T-helper 1 cell (primary cell): ENCODE measurements at places on chromosomes 12 and 14.

DNA sequence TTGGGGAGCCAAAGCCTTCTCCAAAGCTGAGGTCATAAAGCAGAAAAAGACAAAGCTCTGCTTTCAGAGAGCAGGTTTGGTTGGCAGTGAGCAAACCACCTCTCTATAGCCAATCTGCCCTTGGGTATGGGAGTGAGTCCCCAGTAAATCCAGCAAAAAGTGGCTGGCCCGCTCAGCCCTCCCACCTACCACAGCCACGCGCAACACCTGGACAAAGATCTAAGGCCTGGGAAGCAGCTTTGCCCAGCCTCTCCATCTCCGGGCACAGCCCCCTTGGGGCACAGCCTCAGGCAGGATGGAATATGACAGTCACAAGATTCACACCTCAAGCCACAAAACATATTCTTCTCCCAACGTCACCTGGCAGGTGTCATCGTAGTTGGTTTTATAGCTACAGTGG is 211.7 kb upstream of the EEA1 start:
- DNase-seq = no peak

DNA sequence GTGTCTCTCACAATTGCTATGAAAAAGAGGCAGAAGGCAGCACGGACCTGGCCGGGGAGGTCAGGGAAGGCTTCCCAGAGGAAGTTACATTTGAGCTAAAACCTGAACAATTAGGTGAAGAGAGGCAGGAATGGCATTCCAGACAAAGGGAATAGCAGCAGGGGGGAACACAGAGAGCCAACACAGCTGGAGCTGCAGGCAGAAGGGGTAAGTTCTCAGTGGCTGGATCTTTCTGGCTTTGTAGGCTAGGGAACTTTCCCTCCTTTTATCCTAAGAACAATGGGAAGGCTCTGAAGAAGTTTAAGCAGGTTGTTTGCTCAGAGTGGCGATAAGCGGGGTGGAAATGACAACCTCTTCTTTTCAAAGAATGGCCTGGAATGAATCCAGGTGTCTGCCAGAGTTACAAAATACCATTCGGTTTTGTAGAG is 100.0 kb downstream of the PRIMA1 start:
- DNase-seq = no peak

DNA sequence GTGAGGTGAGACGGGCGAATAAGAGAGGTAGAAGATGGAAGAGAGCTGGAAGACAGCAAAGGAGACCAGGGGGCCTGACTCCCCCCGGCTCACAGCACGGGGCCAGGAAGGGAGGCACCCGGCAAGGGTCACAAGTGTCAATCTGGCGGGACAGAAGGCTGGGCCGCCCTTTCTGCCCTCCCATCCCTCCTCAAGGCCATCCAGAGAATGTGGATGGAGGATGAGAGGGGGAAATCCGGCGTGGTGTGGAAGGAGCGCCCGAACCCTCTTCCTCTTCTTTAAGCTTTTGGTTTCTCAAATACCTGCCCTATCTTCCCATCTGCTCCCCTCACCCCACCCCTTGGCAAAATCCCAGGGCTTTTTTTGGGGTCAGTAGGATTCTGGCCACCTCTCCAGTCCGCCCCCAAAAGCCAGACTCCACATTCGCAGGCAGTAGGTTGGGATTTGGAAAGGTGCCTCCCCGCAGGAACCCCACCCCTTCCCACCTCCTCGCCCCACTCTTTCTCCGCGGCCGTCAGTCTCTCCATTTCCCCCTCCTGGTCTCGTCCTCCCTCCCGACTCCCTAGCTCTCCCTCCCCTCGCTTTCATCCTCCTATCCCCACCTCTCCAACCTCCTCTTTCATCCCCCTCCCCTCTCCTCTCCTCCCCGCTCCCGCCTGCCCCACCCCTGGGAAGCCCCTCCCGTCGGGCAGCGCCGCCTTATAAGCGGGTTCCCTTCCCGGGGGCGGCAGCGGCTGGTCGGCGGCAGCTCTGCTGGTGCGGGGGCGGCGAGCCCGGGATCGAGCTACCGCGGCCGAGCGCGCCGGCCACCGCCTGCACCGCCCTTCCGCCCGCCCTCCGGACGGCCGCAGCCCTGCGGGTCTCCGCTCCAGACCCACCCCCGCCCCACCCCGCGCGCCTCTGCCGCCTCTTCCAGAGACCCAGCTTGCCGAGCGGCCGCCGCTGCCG is at the start of gene PTMS:
Gene PTMS (plus strand): TSS at position 730 of the 948 bp plus-strand sequence. CDS start 343 bp downstream, outside the sequence.
- DNase-seq = no peak

GRCh38 chr14:74595006-74595735 is 16.9 kb downstream of the LTBP2 start:
- DNase-seq = no peak

- DNase-seq = no peak
Observed at GRCh38 chr12:120902846-120903411, 1.2 kb downstream of the SPPL3 start.

GRCh38 chr12:12415886-12416285 is 59.0 kb downstream of the BORCS5 start:
- no peak for DNase-seq

DNA sequence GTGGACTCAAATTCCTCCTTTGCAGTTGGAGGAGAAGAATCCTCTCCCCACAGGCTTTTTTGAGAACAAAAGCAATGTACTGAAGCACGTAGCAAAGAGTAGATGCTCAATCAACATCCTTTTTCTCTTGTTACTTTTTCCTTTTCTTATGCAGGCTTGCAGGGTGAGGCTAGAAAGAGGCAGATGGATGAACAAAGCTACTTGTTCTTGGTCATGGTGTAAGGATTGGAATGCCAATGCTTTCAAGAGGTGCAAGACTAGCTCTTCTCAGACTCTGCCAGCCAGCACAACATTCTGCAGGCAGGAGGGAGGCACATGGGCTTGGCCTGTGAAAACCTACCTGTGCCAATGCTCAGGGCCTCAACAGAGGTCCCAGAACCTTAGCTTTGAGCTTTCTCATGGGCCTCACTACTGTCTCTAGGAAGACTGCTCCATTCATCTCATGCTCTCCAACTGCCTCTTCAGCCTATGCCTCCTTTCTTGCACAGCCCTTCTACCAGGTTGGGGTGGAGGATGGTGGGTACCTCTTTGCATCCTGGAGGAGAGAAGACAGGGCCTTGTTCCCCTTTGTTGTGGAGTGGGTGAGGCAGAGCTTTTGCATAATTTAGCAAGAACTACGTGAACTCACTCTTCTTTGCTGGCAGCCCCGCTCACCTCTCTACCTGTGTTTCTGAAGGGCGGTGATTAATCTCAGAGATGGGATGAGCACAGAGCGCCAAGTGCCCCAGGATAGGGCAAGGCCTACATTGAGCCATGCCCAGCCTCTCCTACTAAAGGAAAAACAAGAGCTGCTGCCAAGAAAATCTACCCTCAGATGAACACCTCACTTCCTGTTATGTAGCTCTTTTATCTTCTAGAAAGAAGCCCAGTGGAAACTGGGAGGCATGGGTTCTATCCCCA is 1119.7 kb downstream of the VRK1 start:
- DNase-seq = no peak

DNA sequence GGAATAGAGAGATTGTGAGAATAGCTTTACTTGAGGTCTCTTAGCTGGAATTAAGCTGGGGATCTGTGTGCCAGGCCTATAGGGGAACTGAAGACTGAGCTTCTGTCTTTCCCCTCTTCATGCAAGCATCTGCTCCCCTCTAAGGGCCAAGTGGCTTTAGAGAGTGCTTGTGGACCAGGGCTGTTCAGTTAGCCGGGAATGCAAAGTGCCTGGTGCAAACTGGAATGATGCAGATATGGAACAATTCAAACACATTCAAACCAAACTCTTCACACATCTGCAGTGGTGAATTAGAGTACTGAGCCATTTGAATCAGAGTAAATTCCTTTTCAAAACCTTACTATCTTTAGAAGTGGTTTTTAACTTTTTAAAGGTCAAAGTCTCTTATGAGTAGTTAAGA is 99.0 kb downstream of the LIN7A start:
- no peak for DNase-seq

- DNase-seq = no peak
Observed at GRCh38 chr12:53478865-53479264, 20.4 kb downstream of the MAP3K12 start.

GRCh38 chr12:103314786-103315185 is 181.0 kb downstream of the C12orf42 start:
- DNase-seq = no peak

GRCh38 chr12:3670083-3670620 is 82.8 kb downstream of the CRACR2A start:
- no peak for DNase-seq

GRCh38 chr14:80973931-80974641 is 18.7 kb downstream of the TSHR start:
- DNase-seq = no peak

DNA sequence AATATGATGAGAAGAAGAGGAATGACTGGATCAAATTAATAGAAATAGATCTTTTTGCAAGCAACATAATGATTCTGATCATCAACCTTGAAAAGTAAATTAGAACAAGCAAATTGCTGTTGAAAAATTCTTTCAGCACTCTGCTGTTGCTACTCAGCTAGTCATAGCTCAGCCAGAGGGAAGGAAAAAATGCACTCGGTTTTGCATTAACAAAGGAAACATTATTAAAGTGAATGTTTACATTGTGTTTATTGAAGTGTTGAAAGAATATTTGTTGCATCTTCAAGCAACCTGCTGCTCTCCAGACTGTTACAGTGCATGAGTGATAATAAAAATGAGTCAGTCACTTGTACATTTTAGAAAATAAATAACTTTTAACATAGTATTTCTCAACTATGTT is 26.5 kb downstream of the AP5M1 start:
- DNase-seq = no peak

GRCh38 chr14:69282448-69282847 is 22.5 kb downstream of the GALNT16 start:
- no peak for DNase-seq

- DNase-seq = no peak
Observed at GRCh38 chr12:66190519-66191370, 1.7 kb downstream of the IRAK3 start.

GRCh38 chr12:81039231-81039630 is 38.6 kb upstream of the ACSS3 start:
- no peak for DNase-seq

DNA sequence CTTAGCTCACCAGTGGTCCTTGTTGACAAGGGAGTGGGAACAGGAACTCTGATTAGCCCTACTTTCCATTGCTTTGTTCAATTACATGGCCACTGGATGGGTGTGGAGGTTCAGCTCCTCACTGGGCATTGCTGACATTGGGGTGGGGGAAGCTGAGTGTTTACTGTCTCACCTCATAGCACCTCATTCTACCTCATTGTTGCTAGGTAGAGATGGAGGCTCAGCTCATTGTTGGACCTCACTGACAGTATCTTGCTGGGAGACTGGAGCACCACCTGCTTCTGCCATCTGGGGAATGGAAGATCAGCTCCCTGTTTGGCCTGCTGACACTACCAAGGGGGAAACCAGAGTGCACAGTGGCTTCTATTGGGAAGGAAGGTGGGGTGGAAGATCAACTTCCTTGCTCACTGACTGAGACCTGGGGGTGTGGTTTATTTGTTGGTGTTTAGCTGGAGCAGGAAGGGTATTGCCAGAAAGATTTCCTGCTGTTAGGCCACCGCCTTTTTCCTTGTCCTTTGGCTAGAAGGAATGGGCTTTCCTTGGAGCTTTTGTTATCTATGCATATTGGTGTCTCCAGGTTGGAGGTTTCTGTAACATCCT is 1.3 kb upstream of the OR4E2 start:
- no peak for DNase-seq

- DNase-seq = no peak
Observed at GRCh38 chr12:69985656-69986055, 160.6 kb downstream of the MYRFL start.

DNA sequence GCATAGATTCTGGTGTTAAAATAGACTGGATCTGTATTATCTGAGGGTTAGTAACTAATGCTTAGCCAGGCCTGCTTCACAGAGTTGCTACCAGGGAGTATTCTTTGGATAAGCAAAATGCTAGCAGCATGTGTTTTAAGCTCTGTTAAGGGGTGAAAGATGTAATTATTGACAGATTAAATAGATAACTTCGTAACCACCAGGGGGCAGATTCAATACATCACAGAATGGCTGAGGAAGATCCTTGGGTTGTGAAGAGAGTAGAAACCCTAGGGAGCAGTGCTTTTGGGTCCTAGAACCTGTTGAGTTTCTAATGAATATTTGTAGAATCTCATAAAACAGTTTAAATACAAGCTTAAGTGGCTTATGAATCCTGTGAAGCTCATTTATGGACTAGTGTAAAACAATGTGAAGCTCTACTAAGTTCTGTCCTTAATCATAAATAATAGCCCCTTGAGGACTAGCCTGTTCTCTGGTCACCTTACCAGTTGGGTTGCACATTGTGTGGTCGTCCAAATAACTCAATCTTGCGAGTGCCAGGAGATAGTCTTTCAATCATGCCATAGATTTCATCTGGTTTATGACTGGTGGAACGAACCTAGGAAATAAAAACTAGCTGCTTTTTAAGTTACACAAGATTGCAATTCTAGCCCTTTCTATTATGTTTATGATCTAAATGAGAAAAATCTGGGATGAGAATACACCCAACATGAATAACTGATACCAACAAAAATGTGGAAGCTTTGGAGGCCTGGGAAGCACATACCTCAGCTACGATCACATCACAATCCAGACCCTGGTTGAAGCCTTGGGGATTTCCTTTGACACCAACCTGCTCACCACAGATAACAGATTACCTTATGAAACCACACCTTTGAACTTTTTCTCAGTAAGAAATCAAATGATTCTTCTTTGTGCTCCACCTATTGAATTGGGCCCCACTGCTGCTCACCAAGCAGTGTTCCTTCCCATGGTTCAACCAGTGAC is 12.3 kb downstream of the METTL3 start:
- DNase-seq = peak; percentile 42

DNA sequence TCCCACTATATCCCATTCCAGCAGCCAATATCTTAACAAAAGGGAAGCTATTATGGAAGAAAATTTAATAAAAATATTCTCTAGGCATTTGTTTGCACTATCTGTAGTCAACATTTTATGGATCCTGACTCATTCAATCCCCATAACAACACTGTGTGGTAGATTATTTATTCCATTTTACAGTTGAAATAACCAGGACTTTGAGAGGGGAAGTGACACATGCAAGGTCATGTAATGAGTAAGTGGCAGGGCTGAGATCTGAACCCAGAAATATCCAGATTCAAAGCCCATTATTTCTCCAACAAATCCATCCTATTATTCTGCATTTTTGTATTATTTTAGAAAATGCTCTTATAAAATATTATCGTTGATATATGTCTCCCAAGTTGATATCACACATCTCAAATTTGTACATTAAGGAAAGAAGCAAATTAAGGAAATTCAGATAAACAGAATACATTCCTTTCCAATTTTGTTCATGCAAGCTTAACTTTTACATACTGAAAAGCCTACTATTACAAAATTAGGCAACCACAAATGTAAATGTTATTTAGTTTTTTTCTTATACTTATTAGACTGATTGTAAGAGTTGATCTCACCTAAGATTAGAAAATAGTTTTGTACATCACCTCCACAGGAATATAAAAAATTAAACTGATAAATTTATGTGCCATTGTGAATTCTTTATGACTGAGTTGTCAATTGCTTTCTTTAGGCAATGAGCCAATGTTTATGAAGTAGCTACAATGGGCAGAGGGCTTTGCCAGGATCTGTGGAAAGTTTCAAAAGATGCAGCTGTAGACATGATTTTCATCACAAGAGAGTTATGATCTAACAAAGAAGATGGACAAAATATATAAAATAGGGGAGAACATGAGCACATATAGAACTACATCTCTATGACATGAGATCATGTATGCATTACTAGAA is 55.1 kb upstream of the E2F7 start:
- DNase-seq = no peak

- DNase-seq = no peak
Observed at GRCh38 chr12:33253178-33253577, 186.4 kb downstream of the SYT10 start.

GRCh38 chr14:50407111-50407812 is 10.6 kb upstream of the CDKL1 start:
- no peak for DNase-seq

GRCh38 chr14:56482310-56482911 is 97.2 kb upstream of the TMEM260 start:
- no peak for DNase-seq
